NCI-H82 (cell line): ENCODE measurements at places on chromosomes 3 and 15.

- no peak for DNase-seq
Measured at GRCh38 chr3:9100513-9100894, 137.2 kb upstream of the RAD18 start.

GRCh38 chr3:171415070-171415469 lies 45.1 kb downstream of the TNIK start:
- DNase-seq: no peak

DNA sequence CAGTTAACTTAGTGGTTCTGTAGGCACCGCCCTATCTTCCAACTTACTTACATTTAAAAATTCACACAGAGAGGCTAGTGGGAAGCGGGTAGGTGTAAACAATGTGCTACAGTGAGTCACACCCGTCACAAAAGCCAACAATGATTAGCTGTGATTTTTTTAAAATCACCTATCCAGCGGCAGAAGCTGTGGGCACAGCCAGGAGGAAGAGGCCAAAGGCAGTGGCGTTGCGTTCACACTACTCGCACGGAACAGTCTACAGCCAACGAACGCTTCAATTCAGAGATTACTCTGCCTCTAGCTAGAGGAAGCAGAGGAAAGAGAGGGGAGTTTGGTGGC lies 2.5 kb upstream of the NLGN1 start:
- DNase-seq: no peak

GRCh38 chr3:100993309-100993708 lies at the start of gene ABI3BP:
TSS of gene ABI3BP (minus strand) at chr3:100993421. CDS start at chr3:100993384, 37 bp downstream.
- peak; percentile 49 for DNase-seq

GRCh38 chr3:182198345-182198744 lies 486.6 kb downstream of the SOX2 start:
- DNase-seq: no peak

- peak; percentile 25 for DNase-seq
Measured at GRCh38 chr3:71724584-71725270, 475 bp downstream of the EIF4E3 start.

DNA sequence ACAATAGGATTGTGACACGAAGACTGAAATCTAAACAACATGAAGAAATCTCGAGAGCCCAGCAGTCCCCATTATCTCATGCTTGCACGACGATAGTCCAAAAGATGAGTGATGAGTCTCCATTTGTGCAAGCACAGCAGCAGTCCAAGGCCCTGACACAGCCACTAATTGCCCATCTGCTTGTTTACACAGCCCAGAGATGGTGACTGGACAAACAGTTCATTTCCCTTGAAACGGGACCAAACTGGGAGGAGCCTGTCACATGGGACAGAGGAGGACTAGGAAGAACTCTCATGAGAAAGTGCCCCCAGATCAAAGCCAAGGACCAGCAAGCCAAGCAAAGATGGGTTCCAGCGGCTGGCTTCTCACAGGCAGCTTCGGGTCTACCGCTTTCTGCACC lies 121.0 kb downstream of the GREM1 start:
- no peak for DNase-seq

DNA sequence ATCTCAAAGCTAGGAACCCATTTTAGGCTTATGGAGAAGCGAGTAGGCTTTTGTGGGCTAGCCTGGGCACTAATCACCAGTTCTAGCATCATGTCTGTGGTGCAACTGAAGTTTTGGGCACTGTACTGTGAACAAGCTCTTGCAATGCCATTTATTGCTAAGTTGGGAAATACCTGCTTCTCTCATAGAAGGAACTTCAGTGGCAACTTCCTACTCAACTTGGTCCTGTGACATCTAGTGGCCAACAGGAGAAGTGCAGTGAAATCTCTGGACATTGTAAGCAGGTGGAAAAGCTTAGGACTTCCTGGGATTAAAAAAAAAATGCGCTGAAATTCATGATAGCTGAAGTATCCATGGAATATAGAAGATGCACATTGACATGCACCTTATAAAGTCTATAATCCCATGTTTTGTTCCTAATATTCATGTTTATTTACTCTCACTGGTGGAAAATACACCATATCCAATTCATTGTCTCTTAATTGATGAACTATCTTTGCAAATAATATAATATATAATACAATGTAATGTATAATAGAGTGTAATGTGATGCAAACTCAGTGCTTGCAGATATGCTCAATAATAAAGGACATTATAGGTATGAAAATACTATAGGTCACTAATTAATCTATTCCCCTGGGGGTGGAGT lies 6.5 kb upstream of the ALDH1A3 start:
- peak; percentile 87 for DNase-seq

DNA sequence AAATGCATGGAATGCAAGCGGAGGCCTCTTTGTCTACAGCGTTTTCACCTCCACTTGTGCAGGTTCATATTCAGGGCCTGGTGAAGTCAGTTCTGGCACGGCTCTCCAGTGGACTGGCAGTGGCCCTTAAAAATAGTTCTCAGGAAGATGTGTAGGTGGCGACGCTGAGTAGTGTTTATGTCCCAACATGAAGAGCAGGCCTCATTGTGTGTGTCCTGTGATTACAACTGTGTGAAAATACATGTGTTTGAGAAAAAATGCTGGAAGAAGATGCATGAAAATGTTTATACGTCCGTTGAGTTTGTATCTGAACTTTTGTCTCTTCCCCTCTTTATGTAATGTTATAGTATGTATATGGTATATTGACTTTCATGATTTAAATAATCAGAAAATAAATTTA lies 7.2 kb downstream of the LIPC start:
- DNase-seq: peak; percentile 83

- DNase-seq: peak; percentile 24
Measured at GRCh38 chr3:136008732-136009470, 43.4 kb downstream of the PPP2R3A start.

GRCh38 chr3:51929420-51930003 lies 12.2 kb downstream of the RRP9 start:
- no peak for DNase-seq

- no peak for DNase-seq
Measured at GRCh38 chr3:135868801-135869200, 96.7 kb upstream of the PPP2R3A start.

GRCh38 chr3:118011910-118012309 lies 1022.7 kb downstream of the IGSF11 start:
- DNase-seq: no peak

DNA sequence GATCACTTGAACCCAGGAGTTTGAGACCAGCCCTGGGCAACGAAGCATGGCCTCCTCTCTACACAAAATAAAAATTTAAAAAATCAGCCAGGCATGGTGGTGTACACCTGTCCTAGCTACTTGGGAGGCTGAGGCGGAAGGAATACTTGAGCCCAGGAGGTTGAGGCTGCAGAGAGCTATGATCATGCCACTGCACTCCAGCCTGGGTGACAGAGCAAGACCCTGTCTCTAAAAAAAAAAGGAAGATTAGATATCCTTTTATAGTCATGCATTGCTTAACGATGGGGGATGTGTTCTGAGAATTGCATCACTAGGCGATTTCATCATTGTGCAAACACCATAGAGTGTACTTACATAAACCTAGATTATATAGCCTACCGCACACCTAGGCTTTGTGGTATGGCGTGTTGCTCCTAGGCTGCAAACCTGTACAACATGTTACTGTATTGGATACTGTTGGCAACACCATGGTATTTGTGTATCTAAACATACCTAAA lies 12.6 kb downstream of the ALAS1 start:
- no peak for DNase-seq
